ENCODE measurements at places on chromosomes 6 and 20. TPM values are rescaled to one million over a fixed set of nuclear protein-coding genes. Genes with fewer than 3 reads are reported as not detected.

The C6orf58 gene
- not detected for total RNA-seq

The SLC24A3 gene
- not detected for total RNA-seq

The DCDC2 gene
- total RNA-seq: not detected

The SCRT2 gene
- total RNA-seq: not detected

The RIPPLY2 gene
- total RNA-seq: not detected

The SMOC2 gene
- not detected for total RNA-seq

The PDE10A gene
- 2.9 TPM for total RNA-seq

GRCh38 chr6:32439602-32440214, at the start of gene HLA-DRA:
Gene HLA-DRA (plus strand): TSS chr6:32439887. CDS start chr6:32439951, 64 bp downstream.
- peak; percentile 81 for DNase-seq

- DNase-seq: no peak
Measured at GRCh38 chr6:168264593-168265335, 54.8 kb downstream of the DACT2 start.

- DNase-seq: no peak
Measured at GRCh38 chr20:34736106-34736735, 32.1 kb downstream of the TP53INP2 start.

DNA sequence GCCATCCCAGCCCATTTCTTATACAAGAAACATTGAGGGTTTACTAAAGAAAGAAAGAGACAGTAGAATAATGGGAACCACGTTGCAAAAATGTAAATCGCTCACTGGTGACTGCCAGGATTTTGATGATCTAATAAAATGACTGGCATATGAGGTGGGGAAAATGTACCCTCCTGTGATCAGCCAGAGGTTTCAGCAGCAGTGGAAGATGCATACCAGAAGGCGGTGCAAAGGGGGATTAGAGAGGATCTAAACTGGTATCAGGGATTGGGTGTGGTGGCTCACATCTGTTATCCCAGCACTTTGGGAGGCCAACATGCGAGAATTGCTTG, 60.8 kb upstream of the DDR1 start:
- no peak for DNase-seq

- DNase-seq: no peak
Measured at GRCh38 chr6:157298216-157298724, 25.0 kb downstream of the TMEM242 start.

DNA sequence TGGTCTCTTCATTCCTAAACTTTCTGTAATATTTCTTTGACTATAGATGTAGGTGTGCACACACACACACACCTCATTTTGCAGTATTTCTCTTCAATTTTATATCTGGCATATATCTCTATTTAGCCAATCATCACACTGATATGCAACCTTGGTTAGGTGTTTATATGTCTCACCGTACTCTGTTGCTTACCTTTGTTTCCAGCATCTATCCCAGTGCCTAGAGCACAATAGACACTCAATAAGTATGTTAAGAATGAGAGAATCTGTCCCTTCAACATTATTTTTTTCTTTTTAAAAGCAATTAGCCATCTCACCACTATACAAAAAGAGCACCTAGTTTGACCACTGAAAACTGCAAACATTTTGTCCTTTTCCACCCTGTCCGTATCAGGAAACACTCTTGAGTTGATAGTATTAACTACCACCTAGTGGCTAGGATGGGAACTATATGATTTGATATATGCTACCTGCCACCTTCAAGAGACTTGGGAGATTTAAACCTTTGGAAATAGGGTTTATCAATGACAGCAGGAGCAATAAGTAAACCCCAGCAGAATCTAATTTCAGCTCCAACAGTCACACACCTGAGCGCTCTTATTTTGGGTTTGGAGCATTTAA, 48.7 kb upstream of the RSPO3 start:
- peak; percentile 55 for DNase-seq

DNA sequence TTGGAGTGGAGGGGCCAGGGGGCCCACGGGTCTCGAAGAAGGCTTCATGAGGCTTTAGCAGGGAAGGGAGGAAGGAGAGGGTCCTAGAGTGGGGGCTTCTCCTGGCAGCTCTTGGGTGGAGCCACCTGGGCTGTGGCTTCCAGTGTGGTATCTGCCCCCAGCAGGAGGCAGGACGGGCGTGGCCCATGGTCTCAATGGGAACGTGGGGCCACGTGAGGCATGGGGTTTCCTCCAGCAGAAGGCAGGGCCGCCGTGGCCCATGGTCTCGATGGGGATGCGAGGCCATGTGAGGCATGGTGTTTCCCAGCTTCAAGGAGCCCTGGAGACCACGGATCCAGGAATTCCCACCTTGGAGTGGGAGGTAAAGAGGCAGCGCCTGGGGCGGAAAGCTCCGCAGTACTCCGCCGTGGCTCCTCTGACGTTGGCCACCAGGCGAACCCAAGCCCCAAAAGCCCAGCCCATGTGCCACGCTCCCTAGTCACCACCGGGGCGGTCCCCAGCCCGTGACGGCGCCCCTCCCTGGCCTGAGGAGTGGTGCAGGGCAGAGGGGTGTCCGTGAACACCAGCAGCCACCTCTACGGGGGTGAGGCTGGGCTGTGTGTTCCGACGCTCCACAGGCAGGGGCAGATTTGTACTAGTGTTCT, 62.0 kb upstream of the GATA5 start:
- DNase-seq: no peak

DNA sequence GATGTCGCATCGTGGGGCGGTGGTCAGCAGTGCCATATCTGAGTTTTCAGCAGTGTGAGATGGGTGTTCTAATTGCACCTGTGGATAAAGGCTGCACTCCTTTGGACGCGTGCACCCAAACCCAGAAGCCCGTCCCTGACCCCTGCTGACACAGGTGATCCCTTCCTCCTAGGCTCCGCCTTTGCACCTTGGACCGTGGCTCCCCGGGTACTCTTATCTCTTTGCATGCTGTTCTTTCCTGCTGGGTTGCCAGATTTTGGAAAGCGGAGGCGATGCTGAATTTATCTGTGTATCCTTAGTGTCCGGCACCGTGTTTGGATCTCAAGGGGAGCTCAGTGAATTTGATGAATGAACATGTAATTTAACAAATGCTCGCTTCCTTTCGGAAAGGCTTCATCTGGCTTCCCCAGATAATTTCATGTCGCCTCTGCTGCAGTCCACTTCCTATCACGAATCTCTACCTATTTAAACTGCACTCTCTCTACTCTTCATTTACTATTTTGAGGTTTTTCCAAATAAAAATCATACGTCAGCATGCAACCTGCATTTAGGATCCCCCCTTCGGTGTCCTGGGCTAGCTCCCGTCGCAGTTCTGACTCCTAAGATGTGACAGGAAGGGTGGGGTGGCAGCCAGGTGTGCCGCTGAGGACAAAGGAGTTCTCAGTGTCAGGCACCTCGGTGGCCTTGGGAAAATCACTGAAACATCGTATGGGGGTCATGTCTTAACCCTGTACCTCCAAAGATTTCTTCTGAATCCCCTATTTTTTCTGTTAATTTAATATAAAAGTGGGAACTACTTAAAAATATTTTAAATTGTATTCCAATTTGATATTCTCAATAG, 753 bp upstream of the PERP start:
- DNase-seq: no peak

DNA sequence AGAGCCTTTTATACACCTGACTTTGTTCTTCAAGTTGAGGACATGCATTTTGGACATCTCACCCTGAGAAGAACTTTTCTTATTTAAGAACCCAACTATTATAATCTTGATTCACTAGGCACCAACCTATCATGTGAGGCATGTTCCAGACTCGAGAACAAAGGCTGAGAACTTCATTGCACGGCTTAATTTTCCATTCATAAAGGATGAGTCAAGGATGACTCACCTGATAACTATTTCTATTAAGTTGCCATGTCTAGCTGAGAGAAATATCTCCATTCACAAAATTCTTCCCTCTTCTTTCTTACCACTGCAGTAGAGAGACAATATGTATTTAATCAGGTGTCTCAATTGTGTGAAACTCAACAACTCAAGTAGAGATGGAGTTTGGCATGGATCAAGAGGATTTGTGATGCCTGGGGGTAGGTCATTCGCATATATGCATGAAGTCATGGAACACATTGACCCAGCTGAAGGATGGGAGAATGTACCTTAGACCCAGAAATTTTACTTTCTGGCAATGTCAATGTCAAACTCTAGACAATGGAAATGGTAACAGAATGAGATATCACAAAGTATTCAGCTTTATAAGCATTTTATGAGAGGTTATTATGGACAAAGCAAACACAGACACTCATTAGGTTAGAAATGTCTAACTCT, 208.7 kb upstream of the PRND start:
- peak; percentile 90 for DNase-seq

DNA sequence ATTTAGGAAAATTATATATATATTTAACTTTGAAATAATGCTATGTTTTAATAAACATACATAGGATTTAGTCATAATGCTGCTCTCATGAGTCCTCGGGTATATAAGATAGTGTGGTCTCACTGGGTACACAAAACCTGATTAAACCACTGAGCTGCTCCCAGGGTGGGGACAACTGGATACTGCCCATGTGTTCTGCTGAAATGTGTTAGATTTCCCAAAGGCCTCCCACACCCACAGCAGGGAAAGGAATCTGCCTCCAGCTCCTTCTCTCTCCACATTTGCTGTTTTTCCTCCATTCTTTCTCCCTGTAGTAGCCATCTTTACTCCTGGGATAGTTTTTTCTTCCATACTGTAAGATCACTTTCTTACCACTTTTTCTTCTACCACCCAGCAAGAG, 69.2 kb upstream of the TRAF3IP2 start:
- DNase-seq: no peak

DNA sequence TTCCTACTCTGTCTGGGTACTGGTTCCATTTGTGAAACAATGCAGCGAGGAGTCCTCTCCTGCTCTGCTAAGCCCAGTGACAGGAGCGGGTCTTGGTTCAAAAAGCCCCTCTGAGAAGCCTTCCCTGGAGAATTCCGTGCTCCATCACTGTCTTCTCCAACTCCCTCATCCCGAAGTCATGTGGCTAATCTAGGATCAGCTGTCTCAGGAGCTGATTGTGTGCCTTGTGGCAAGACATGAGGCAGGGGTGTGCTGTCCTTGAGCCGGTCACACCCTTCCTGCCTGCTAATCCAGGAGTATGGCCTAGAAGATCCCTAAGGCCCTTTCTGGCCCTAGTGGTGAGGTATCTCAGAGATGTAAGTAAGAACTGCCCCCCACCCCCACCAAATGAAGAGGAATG, 72.0 kb downstream of the EFCAB8 start:
- no peak for DNase-seq

DNA sequence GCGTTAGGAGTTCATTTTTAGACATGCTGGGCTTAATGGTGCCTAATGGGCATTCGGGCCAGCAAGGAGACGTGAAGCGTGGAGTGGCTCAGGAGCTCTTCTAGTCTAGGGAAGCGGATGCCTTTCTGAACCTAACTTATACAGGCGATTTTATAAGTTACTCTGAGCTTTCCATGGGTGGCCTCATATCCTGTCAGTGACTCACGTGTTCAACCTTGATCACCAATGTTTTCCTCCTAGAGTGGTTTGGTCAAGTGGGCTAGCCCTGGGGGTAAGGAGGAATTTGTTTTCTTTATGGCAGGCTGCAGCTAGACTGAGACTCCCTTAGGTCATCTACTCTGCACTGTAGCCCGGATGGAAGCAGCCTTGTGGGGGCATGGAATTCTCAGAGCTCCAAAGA, 52.1 kb downstream of the PLAGL1 start:
- DNase-seq: no peak

- DNase-seq: no peak
Measured at GRCh38 chr20:15760001-15760621, 813.1 kb downstream of the KIF16B start.

GRCh38 chr20:11791835-11792567, 125.7 kb upstream of the BTBD3 start:
- DNase-seq: no peak

DNA sequence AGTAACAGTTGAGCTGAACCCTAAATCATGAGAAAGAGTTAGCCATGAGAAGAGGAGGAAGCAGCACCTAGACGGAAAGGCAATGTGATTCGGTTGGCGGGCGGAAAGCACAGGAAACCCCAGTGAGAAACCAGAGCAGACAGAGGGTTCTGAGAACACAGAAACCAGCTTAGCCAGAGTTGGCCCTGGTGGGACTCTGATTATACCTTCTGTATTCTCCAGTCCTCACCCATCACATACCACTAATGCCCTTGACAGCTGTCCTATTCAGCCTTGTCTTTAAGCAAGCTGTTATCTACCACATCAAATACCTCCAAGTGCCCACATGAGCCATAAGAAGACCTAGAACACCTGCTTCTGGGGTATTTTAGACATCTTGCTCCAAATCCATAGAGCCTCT, 58.9 kb upstream of the LRRC1 start:
- no peak for DNase-seq

DNA sequence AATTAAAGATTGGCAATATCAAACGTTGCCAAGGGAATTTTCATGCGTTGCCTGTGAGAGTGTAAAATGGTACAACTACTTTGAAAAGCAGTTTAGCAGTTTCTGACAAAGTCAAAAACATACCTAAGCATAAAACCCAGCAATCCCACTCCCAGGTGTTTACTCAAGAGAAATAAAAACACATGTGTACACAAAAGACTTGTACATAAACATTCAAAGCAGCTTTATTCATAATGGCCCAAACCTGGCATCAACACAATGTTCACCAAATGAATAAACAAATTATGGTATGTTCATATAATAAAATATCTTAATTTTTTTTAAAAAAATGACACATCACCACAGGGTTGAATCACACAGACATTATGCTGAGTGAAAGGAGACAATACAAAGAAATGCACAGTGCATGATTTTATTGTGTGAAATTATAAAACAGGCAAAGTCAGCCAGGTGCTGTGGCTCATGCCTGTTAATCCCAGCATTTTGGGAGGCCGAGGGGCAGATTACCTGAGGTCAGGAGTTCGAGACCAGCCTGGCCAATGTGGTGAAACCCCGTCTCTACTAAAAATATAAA, 240.4 kb upstream of the MARCKS start:
- no peak for DNase-seq

- DNase-seq: no peak
Measured at GRCh38 chr20:20289331-20289730, 78.6 kb upstream of the INSM1 start.

- DNase-seq: no peak
Measured at GRCh38 chr20:43590036-43590391, 723 bp upstream of the IFT52 start.

DNA sequence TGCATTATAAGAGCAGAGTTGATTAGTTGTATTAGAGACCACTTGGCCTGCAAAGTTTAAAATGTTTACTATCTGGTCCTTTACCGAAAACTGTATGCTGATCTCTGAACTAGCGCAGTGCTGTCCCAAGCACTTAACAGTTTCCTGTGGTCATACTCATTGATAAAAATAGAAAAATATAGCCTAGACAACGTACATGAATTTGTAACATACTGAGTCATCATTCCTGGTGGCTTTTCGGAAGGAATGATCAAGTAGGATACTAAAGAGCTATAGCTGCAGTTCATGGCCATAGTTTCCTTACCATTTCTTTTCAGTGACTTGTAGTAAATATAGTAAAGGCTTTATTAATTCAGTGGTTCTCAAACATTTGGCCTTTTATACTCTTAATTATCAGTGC, 18.4 kb downstream of the TTK start:
- peak; percentile 65 for DNase-seq

DNA sequence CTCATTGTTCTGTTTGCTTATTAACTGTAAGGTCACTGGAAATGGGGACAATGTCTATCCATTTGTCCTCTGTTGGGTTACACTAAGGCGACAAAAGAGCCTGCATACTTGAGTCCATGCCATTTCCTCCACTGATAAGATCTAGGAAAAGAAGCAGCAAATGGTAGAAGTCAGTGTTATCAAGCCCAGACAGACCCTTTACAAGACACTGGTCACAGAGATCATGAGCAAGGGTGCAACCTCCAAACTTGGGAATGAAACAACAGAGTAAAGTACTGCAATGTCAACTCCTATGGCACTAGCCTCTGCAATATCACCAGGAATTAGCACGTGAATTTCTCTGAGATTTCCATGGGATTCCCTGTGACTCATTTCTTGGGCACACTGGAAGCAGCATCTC, 126.9 kb downstream of the ID4 start:
- no peak for DNase-seq

- no peak for DNase-seq
Measured at GRCh38 chr6:42009844-42010184, 40.5 kb upstream of the TAF8 start.

Measured in endothelial cell of umbilical vein (primary cell).